ENCODE measurements at places on chromosomes 13 and 19.
A peak's percentile ranks its signal among the peaks of the same experiment; 100 is the strongest.

GRCh38 chr13:39106216-39107005 lies 68.2 kb downstream of the NHLRC3 start:
- no peak for DNase-seq

GRCh38 chr19:20124879-20125278 lies 42.1 kb upstream of the ZNF486 start:
- no peak for DNase-seq

DNA sequence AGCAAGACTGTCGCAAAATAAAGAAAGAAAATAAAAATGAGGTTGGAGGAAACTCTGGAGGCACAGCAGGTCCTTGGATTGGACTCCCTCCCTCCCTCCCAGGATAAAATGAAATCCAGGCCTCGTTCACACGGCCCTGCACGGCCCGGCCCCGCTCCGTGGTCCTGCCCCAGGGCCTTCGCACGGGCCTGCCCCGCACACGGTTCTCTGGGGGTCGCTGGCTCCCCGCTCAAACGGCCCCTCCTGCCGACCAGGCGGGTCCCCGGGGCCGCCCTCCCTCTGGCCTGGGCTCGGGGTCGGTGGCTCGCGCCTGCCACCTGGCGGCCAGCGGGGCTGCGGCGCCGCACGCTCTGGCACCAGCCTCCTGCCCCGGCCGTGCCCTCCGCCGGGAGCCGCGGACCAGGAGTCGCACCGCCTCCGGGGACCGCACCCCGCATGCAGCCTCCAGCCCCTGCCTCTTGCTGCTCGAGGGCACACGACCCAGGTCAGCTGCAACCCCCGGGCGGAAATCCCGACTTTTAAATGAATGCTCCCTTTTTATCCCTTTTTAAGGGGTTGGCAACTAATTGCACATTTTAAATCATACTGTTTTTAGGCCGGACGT lies 1.5 kb upstream of the WDR18 start:
- DNase-seq = peak; percentile 55

- no peak for DNase-seq
Measured at GRCh38 chr13:65217471-65217995, 2012.6 kb downstream of the PCDH9 start.

DNA sequence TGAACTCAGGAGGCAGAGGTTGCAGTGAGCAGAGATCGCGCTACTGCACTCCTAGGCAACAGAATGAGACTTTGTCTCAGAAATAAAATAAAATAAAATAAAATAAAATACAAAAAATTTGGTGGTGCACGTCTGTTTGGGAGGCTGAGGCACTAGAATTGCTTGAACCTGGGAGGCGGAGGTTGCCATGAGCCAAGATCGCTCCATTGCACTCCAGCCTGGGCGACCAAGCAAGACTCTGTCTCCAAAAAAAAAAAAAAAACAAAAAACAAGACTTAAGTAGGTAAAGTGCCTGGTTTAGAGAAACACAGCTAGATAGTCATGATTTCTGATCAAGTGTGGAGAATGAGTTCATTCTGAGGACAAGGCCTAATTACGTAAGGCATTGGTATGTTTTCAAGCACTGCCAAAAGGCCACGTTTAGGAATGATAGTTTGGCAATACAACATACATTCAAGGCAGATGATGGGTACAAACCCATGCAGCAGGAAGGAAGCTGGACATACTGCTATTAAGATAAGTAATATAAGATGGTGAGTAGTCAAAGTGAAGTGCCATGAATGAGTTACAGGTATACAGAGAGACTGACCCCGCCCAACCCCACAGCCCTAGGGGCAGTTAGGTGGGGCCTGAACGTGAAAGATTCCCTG lies 4.8 kb upstream of the UCHL3 start:
- DNase-seq = no peak

- no peak for DNase-seq
Measured at GRCh38 chr13:41061914-41062837, 867 bp downstream of the WBP4 start.

- no peak for DNase-seq
Measured at GRCh38 chr19:3175781-3176714, 2.5 kb upstream of the S1PR4 start.

DNA sequence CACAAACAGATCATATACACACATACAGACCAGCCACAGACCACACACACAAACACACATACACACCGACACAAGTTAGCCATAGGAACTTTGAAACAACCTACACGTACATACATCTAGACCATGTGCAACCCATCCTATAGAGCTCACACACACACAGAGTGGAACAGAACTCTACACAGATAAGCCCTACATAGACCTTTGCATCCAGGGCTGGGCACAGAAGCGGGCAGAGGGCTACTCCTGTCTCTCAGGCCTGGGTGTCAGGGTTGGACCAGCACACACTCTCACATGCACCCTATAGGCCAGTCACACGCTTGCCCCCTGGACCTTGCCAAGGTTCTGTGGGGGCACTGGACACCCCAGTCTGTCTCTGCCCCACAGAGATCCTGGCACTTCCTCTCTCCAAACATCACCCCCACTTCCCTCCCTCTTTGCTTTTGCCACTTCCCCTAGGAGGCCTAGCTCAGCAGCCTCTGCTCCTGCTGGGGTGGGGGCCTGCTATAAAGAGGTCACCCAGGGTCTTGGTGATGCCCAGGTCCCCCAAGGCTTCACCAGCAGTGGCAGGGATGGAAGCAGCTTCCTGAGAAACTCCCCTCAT lies 5.8 kb upstream of the JUNB start:
- no peak for DNase-seq

DNA sequence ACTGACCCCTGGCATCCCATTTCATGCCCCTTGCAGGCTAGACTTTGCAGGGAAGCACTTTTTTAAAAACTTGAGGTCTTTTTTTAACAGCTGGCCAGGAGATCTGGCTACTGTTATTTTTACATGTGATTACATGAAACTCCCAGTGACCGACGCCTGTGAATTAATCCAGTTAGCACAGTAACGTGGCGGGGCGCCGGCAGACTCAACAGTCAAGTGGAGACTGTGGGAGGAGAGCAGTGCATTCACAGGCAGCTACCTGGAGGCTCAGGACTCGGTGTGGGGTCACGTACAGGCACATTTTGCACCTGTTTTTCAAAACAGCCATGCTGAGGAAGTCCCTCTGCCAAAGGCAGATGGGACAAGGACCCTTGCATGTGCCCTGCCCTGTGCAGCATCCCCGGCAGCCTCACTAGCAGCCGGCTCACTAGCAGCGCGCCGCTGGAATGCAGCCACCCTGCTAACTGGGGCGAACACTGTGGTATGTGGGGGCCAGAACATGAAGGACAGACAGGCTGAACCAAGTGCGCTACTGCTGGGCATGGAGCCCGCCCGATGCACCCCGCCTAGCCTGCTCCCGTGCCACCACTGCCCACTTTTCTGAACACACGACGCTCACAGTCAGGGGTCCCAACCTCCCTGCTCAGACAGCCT lies 18.7 kb downstream of the CAPS start:
- DNase-seq = no peak

GRCh38 chr13:100129605-100130004 lies 40.7 kb downstream of the PCCA start:
- no peak for DNase-seq

GRCh38 chr19:18203408-18203862 lies 407 bp downstream of the RAB3A start:
- DNase-seq = no peak

DNA sequence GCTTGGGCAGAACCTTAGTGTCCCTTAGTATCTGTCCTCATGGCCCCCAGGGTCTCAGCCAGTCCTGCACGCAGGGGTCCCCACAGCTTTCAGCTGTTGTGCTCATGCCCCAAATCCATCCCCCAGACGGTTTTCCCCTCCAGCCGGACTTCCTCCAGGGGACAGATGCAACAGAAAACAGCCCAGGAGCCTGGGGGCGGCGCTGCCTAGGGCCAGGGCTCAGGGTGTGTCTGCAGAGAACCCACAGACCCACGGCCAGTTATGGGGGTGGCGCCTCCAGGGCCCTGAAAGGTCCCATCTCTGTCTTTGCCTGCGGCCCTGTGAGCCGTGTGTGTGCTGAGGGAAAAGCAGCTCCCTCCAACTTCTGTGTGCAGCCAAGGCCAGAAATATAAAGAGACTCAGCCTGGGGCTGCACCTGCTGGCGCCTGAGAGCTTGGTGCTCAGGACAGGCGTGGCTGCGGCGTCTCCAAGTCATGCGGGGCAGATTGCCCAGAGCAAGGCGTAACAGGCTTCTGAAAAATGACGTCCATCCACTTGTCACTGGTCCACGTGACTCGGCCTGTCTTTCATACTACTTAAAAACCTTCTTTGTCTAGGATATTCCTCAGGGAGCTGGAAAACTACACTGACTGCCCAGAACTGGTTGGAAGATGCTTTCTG lies 22.1 kb upstream of the F7 start:
- DNase-seq = no peak

DNA sequence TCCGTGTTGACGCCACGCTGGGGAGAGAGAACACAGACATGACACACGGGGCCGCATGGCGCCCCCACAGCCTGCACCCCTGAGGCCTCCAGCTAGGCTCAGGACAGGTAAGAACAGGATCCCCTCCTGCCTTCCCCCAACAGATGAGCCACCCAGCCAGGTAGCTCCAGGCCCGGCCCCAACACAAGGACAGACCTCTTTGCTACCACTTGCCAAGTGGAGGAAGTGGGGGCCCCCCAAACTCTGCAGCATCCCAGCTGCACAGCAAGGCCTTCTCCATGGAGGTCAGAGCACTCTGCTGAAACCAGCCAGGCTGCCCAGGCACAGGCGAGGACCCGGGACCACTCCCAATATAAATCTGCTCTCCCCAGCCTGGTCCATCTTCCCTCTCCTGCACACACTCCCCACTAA lies 31.5 kb downstream of the PEPD start:
- no peak for DNase-seq

GRCh38 chr13:85287528-85287927 lies 511.7 kb downstream of the SLITRK6 start:
- no peak for DNase-seq

DNA sequence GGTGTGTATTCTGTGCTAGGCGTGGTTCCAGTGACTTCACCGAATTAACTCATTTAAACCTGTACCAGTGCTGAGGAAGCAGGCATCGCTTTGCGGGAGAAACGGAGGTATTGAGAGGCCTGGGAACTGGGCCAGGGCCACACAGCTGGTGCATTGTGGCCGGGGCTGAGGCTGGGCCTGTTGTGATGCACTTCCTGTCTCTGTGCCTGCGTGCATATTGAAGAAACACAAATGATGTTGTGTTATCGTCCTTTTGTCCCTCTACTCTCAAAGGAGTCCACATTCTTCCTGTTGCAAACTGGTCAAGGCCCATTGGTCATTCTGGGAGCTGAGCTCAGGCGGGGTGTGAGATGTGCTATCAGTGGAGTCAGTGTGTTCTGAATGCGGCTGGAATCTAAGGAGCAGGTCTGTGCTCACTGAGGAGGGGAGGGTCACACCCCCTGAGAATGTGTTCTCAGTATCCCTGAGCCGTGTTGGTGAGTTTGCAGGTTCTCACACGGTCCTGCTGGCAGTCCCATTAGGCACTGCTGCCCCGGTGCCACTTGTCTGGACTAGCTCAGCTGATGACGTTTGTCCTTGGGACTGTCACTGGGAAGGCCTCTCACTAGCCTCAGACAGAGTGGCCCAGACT lies 62.1 kb downstream of the ARHGEF7 start:
- no peak for DNase-seq

- DNase-seq = peak; percentile 87
Measured at GRCh38 chr19:12793290-12794195, 2.3 kb downstream of the JUNB start.

DNA sequence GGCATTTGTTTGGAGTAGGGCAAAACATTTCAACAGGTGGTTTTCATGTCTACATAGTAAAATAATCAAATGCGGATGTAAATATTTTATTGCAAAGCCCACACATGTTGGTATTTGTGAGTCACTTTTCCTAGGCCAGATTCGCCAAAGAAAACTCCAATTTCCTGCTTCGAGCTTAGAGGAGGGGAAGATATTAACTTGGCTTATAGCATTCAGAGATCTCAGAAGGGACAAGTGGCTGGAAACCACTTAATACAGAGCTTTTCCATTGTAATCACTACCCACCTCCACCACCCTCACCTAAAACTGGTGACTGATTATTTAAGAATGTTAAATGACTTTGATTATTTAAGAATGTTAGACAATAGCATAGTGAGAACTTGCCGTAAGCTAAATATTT lies 530.6 kb upstream of the SPRY2 start:
- no peak for DNase-seq

DNA sequence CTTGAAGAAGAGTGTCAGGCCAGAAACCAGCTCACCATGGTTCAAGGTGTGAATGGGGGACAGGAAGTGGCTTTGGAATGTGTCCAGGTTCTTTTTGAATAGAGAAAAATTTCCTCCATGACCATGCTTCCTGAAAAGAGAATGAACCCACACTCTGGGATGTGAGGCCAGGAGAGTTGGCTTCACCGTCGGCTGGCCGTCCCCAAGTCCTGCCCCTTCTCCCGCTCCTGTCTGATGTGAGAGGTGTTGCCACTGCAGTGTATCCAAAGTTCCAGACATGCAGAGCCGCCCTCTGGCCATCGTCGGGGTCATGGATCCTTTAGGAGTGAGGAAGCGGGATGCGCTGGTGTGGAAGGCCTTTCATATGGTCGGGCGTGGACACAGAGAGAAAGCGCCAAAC lies 101.2 kb downstream of the COL4A2 start:
- no peak for DNase-seq

DNA sequence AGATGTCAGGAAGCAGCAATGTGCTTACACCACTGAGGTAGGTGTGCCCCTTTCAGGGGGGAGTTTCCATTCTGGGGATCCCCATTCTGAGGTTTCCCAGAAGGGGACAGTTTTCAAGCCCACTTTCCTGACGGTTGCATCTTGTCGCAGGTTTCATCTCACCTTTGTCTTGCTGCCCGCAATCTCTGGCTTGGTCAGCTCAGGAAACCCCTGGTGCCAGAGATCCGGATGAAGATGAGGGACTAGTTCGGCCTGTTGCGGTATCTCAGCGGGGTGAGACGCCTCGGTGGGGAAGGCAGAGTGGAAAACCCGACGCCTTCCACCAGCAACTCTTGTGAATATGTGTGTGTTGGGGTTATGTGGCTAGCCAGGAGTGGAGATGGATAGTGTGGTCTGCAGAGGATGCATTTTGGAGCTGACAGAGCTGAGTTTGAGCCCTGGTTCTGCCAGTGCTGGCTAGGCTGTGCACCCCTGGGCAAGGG lies 13.1 kb downstream of the TNFSF9 start:
- no peak for DNase-seq

- no peak for DNase-seq
Measured at GRCh38 chr19:3365093-3365835, 1.1 kb upstream of the NFIC start.

- no peak for DNase-seq
Measured at GRCh38 chr19:3374369-3375112, 8.2 kb downstream of the NFIC start.
